ENCODE measurements at places on chromosomes 6 and 20.
A peak's percentile ranks its signal among the peaks of the same experiment; 100 is the strongest.

DNA sequence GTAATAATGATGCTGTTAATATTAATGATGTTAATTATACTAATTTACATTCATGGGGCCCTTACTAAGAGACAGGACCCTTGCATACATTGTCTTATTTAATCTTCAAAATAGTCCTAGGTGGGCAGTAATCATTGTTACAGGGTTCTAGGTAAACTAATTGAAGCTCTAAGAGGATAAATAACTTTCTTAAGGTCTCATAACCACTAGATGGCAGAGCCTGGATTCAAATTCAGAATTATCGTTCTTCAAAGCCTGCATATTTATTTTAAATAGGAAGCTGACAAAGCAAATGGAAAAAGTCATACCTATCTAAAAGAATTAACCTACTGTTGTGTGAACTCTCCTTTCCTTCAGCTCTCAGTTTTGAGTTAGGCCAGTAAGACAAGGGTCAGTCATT is 23.5 kb downstream of the PTCHD4 start:
- DNase-seq: no peak

GRCh38 chr6:138211048-138211581 is 7.2 kb downstream of the PBOV1 start:
- no peak for DNase-seq

DNA sequence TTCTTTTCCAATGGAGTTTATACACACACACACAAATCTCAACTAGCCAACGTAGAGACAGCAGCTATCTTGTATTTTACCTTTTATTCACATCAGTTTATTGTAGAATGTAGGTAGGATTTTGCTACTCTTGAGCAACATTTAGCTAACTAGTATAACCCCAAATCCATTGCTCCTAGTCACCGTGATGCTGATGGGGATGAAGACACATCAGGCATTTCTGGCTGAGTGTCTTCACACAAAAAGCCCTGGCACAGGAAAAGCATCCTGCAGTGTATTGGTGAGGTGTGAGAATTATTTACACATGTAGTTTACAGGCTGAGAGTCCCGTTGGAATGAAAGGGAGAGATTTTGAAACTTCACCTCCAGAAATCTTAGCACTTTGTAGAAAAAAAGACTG is 65.9 kb upstream of the FBXL4 start:
- no peak for DNase-seq

DNA sequence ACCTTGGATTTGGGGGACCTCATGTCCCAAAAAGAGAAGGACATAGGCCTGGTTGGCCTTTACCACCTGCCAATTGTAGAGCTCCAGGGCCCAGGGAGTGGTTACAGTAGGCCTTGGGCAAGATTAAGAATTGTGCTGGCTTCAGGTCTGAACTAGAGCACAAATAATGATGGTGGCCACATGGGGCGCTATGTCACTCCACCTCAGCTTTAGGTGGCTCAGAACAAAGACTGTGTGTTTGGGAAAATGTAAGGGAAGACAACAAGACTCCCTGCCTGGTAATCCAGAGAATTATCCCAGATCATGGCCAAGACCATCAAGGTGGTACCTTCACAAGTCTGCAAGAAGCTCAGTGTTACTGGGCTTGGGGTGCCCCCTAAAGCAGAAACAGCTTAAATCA is 224.9 kb upstream of the OPRM1 start:
- DNase-seq: no peak

DNA sequence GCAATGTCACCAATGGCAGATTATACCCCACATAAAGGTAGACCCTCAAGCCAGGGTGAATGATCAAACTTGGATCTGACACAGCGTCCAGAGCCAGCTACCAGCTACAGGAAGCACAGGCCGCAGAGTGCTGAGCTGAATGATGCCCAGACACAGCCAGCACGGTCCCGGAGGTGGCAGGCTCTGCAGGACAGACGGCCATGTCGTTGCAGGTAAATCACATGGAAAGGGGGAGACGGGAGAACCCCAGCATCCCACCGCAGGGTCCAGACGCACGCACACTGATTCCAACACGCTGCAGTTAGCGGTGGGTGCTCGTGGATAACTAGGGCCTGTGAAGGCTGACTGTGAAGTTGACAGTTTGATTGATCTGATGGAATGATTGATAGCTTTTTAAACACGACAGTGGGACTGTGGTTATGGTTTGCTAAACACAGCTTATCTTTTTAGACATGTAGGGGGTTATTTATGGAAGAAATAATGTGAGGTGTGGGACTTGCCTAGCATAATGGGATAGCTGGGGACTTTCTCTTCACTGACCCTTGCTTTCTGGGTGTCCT is 228.5 kb downstream of the ERMARD start:
- DNase-seq: peak; percentile 27

GRCh38 chr6:15744818-15745402 is 82.1 kb upstream of the DTNBP1 start:
- no peak for DNase-seq

DNA sequence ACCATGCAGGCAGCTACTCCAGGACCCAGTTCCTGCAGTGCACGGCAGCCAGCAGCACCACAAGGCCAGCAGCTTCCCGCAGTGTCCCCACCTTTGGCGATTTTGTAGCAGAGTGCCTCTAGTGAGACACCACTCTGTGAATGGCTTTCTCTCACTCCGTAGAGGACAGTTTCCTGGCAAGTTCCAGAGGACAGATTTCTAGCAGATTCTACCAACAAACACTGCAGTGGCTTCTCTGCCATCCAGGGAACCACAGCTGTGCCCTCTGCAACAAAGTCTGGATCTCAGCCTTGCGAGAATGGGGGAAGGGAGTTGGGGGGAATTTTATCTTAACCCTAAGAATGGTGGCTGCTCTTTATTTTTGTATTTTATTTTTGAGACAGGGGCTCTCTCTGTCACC is 28.7 kb downstream of the SNHG17 start:
- DNase-seq: no peak

DNA sequence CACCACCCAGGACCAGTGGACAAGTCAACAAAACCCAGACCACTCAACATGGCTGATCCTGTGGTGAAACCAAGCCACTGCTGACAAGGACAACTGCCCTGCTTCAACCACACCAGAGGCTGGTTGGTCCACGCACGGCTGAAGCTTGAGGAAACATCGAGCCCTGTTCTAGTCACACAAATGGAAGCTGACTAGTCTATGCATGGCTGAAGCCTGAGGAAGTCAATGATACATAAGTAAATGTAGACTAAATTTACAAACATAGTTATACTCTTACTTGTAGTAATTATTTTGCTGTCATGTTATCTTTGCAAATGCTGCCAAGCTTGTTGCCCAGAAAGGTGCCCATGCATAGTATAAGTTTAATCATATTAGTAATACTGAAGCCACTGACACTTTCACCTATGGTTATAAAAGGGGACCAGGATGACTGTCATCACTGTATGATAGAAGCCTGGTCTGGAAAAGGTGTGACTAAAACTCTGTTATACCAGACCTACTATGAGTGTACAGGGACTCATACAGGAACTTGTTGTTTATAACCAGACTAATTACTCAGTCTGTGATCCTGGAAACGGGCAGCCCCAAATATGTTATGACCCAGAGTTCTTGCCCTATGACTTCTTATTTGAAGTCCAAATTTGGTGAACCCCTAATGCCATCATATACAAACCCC is 5.6 kb downstream of the IL22RA2 start:
- DNase-seq: no peak

DNA sequence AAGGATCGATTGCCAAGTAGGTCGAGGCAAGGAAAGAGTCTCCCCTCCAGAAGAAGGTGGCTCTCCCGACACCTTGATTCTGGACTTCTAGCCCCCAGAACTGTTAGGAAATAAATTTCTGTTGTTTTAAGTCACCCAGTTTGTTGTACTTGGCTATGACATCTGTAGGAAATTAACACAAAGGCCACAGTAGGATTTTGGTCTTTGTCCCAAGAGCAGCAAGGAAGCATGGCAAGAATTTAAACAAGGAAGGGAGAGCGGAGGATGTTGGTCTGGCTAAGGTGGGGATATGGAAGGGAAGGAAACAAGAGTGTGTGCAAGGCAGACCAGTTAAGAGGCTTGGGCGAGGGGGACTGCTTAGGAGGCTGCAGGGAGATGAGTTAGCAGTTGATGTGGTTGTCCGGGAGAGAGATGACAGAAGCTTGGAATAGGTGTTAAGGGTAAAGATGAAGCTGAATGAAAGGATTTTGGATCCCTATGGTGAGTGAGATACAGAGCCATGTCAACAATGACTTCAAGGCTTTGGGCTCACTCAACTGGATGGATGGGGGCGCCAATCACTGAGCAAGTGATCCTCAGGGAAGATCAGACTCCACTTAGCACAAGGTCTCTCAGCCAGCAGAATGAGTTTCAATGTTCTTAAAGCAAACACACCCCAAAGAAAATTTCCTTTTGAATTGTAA is 140.5 kb upstream of the ZNF217 start:
- no peak for DNase-seq

Measured in breast epithelium (tissue), 4 donors.